ENCODE measurements at places on chromosomes 7 and 10.

GRCh38 chr7:90666186-90666585 lies 70.1 kb downstream of the CDK14 start:
- DNase-seq, result no peak

GRCh38 chr10:22365644-22366434 lies 20.5 kb downstream of the SPAG6 start:
- no peak for DNase-seq

GRCh38 chr10:90047243-90047729 lies 345.9 kb downstream of the KIF20B start:
- DNase-seq, result no peak

DNA sequence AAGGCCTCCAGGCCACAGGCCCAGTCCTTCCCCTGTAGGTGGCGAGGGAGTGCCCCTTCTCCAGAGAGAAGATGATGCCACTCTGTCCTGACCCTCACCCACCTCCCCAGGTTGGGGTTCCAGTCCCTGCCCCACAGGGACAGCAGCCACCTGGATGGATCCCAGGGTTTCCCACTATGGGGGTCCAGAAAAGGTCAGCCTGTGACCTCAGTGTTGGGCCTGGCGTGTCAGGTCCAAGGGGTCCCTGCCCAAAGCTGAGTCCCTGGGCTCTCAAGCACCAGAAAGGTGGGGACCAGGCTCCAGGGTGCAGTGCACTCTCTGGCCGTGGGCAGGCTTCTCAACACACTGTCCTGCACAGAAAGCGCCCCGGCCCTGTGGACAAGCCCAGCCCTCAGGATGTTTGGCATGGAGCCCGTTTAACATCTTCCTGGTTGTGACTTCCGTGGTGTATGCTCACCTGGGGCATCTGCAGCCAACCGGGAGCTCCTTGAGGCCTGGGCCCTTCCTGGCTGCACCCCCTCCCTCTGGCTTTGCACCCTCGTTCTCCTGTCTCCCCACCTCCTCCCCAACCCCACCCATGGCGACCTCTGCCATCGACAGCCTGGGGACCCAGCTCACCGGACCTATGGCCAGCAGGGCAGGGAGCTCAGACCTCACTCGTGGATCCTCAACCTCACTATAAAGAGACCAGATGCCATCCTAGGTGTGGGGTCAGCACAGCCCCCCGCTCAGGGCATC lies 58.3 kb upstream of the PPP2R2D start:
- no peak for DNase-seq

- no peak for DNase-seq
Observed at GRCh38 chr7:7505915-7506314, 29.8 kb downstream of the COL28A1 start.

GRCh38 chr7:51311166-51311565 lies 5.4 kb downstream of the COBL start:
- no peak for DNase-seq

- no peak for DNase-seq
Observed at GRCh38 chr10:107011105-107011504, 153.4 kb downstream of the SORCS1 start.

GRCh38 chr10:132912713-132913558 lies 29.4 kb downstream of the CFAP46 start:
- no peak for DNase-seq

- no peak for DNase-seq
Observed at GRCh38 chr10:95389982-95390381, 99.2 kb upstream of the PDLIM1 start.

DNA sequence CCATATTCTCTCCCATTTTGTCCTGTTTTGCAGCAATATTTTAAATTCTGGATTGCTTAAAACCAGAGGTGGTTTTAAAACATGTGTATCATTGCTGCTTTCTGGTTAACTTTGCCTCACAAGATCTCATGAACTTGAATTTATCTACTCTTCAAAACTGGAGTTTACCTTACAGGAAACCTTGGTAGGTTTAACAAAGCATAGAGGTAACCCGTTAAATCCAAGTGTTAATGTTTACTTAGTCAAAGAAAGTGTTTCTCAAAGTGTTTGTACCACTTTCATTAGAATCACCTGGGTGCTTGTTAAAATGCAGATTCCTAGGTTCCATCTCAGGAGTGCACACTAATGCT lies 44.0 kb upstream of the VDAC2 start:
- no peak for DNase-seq

DNA sequence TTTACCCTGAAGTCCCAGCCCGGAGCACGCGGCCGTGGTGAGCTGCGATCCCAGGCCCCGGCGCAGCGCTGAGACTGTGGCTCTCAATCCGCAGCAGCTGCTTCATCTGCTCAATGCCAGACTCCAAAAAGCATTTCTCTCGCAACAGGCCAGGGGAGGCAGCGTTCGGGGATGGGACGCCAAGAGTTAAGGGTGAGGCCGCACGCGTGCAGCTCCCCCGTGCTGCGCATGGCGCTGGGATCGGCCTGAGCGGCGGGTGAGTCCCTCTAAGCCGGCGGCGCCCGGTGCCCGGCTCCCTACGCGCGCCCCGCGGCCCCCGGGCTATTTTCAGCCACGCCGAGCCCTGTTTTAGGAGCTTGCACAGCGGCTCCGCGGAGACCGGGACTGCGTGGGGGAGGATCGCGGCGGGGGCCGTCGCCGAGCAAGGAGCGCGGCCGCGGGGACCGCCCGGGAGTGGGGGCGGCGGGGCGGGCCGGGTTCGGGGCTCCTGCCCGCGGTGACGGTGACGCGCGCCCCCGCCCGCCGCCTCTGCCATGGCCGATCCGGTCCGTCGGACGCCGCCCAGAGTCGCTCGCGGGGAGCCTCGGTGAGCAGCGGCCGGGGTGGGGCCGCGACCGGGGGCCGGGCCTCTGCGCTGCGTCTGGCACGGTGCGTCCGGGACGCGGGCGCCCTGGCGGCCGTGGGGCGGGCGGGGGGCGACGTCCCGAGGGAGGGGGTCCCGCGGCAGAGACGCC lies 29.4 kb upstream of the JAKMIP3 start:
- no peak for DNase-seq

DNA sequence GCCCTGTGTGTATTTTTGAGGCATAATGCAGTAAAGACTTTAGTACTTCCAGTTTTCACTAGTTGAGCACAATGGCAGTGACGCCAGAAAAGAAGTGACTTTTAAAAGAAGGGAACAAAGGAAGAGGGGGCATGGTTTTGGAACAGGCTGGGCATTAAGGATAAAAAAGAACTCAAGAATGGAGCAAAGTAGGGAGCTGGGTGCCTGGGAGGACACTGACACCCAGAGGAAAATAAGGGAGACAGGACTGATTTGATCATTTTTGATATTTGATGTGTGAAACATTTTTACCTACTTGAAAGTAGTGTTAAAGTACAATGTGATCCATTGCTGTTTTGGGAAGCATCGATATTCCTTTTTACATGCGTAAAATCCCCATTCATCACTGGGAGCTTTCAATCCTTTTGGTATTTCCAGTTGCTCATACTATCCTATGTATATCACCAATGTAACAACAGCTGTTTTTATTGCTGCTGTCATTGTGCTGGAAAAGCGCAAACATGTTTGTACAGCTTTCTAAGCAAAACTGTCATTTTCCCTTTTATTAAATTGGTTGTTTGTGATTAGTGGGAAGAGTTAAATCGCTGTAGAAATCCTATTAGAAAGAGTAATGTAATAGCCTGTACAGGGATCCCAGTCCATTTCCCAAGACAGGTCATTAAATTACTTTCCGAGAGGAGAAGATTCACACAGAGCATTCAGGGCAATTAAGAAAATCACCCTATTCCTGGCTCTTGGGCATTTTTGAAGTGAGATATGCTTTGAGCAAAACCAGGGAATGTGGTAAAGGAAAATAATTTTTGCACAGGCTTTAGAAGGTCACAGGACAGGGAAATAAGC lies 85.2 kb downstream of the ADAM12 start:
- DNase-seq, result no peak

DNA sequence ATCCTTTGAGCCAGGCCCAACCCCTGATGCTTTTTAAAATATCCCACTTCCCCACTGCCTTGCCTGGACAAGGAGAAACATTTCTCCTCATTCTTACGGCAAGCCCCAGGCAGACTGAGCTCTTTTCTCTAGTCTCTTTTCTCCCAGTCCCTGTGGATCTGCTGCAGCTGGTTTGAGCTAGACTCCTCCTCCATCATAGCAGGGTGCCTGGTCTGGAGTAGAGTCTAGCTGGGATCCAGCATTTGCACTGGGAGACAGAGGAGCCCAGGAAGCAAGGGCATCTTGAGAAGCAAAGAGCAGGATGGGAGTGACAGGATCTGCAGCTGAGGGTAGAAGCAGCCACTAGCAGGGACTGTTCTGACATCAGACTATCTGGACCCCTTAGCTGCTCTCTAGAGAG lies 562.3 kb upstream of the COBL start:
- no peak for DNase-seq

DNA sequence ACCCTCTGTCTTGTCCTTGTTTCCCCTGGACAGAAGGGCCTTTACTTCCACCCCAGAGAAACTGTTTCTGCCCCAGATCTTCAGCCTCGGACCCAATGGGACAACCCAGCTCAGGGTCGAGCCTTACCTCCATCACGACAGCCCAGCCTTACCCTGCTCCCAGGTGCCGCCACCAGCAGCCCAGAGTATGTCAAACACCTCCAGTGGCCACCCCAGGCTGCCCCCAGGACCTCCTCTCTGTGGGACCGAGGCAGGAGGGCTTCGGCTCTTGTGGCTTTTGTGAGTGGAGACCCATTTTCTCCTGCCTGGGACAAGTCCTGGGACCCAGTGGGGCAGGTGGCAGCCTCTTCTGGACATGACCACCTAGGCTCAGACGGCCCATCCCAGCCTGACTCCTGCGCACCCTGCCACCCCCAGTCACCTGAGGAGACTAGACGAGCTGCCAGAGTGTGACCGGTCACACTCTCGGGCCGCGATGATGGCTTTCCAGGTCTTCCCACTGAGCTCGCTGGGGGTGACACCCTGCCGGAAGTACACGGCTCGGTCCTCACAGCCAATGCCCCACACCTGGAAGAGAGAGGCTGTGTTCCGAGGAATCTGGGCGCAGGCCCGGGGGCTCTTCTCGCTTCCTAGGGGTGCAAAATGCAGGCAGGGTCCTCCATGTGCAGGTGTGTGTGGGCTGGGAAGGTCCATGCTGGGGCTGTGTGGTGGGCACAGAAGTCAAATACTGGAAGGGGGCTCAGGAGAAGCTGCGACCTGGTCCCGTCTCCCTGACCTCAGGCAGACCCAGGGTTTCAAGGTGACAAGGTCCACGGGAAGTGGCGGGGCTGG lies 15.5 kb downstream of the TECPR1 start:
- no peak for DNase-seq

- no peak for DNase-seq
Observed at GRCh38 chr7:133293384-133294160, 40.7 kb downstream of the EXOC4 start.

GRCh38 chr10:12594448-12594944 lies 245.1 kb downstream of the CAMK1D start:
- DNase-seq, result peak; percentile 49

GRCh38 chr7:135194494-135195095 lies 16.7 kb downstream of the WDR91 start:
- DNase-seq, result no peak

DNA sequence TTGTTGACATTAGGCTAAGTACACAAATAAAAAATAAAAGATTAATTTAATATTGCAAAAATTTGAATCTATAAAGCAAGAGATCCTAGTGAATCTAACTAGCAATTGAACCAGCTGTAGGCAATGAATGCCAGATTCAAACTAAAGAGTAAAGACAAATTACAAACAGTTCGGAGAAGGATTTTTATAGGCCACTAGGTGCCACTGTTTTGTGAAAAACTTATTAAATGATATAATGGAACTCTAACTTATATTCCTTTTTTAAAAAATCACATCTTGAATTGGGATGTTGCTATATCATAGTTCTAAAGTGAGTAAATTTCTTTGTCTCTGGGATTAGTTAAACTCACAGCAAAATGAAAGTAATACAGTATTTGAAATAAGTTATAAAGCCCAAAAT lies 39.1 kb upstream of the GNAI1 start:
- no peak for DNase-seq

GRCh38 chr10:6423413-6424170 lies 156.5 kb downstream of the PRKCQ start:
- no peak for DNase-seq

GRCh38 chr7:85224171-85224570 lies 37.3 kb upstream of the SEMA3D start:
- DNase-seq, result no peak

DNA sequence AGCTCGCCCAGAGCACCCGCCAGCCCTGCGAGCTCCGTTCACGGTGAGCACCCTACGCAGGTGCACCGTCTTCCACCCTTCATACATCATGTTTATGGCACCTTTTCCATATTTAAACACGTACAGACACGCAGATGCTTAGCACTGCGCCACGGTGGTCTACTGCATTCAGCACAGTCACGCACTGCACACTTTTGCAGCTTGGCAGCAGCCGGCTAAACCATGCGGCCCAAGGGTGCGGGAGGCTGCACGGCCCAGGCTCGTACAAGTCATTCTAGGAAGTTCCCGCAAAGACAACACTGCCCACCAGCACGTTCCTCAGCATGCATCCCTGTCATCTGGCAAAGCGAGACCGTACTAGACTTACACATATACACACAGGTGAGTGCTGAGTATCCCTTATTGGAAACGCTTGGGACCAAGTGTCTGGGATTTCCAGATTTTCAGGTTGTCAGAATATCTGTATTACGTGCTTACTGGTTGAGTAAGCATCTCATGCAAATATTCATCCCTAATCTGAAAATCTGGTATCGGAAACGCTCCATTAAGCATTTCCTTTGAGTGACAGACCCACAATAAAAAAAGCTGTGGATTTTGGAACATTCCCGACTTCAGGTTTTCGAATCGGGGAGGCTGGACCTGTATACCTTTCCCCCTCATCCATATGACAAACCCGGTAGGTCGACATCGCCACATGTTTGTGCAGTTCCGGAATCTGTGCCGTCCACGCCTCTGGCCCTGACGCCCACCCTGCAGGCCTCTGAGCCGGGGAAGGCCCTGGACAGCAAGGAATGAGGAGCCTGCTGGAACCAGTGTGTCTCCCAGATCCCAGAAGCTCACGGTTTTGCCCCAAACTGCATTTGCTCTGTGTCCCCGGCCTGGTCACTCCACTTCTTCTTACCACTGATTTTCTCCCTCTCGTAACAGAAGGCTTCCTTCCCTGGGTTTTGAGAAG lies 222.2 kb downstream of the ELFN1 start:
- DNase-seq, result no peak

GRCh38 chr10:14296065-14296709 lies 34.5 kb downstream of the FRMD4A start:
- DNase-seq, result no peak

GRCh38 chr7:81393018-81393417 lies 376.8 kb downstream of the HGF start:
- DNase-seq, result no peak

DNA sequence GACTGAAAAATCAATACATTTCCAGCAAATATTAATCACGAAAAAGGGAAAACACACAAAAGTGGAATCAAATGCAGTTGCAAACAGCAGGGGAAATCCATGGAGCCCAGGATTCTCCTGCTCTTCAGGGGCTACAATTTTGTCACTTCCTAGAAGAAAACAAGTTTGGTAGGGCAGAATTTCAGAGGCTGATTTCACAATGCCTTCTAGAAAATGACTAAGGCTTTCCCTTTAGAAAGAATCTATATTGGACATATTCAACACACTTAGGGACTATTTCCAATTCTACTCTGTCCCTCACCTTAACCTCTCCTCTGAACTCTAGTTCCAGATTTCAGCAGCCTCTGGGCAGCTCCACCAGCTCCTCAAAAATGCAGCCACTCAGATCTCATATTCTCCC lies 111.3 kb downstream of the HECTD2 start:
- DNase-seq, result no peak

- DNase-seq, result no peak
Observed at GRCh38 chr7:94602181-94602580, 53.8 kb downstream of the SGCE start.

- no peak for DNase-seq
Observed at GRCh38 chr7:78835897-78836296, 617.6 kb downstream of the MAGI2 start.
